ENCODE measurements at places on chromosomes 5 and 9.

- no peak for DNase-seq
Measured at GRCh38 chr9:108445431-108446071, 410.2 kb downstream of the ACTL7B start.

GRCh38 chr5:131286400-131286715, 22.5 kb downstream of the CDC42SE2 start:
- no peak for DNase-seq

- peak; percentile 12 for DNase-seq
Measured at GRCh38 chr5:45038366-45038987, 229.7 kb downstream of the MRPS30 start.

- peak; percentile 77 for DNase-seq
Measured at GRCh38 chr5:138639326-138639725, 64.1 kb upstream of the HSPA9 start.

- DNase-seq = no peak
Measured at GRCh38 chr5:160929360-160929759, 77.3 kb upstream of the ATP10B start.

- DNase-seq = no peak
Measured at GRCh38 chr5:62371409-62371808, 32.3 kb downstream of the DIMT1 start.

GRCh38 chr9:14373336-14373666, 59.4 kb upstream of the NFIB start:
- no peak for DNase-seq

GRCh38 chr5:54969856-54970828, 15.3 kb downstream of the ESM1 start:
- no peak for DNase-seq

- no peak for DNase-seq
Measured at GRCh38 chr5:154421868-154422267, 23.9 kb upstream of the SAP30L start.

DNA sequence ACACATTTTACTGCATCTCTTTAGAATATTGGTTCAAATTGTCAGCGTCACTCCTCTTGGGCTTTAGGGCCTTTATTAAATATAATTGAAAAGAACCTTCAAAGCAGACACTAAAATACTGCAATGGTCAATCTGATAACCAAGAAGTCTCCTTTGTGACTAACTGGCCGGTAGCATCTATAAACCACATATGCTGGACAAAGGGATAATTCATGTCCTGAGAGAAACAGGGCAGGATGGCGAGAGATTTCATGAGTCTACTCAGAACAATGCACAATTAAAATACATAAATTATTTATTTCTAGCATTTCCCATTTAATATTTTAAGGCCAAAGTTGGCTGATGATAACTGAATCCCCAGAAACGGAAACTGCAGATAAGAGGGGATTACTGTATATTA, 1083.4 kb upstream of the CDH18 start:
- DNase-seq = no peak

DNA sequence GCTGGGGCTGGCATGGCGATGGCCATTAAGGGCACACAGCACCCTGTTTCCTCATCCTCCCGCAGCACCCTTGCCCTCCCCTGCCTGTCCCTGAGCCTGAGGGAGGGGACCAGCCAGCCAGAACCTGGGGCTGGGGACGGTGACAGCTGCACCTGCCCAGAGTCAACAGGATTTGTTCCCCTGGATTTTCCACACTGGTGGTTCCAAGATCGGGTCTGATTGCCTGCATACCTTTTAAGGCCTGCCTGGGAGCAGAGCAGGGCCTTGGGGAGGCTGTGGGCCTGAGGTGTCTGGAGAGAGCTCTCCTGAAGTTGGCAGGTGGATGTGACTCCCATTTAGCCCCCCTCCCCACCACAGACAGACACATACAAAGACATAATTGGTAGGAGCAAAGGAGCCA, 61.0 kb upstream of the C5orf58 start:
- DNase-seq = no peak

- no peak for DNase-seq
Measured at GRCh38 chr5:37825334-37825915, 14.4 kb downstream of the GDNF start.

DNA sequence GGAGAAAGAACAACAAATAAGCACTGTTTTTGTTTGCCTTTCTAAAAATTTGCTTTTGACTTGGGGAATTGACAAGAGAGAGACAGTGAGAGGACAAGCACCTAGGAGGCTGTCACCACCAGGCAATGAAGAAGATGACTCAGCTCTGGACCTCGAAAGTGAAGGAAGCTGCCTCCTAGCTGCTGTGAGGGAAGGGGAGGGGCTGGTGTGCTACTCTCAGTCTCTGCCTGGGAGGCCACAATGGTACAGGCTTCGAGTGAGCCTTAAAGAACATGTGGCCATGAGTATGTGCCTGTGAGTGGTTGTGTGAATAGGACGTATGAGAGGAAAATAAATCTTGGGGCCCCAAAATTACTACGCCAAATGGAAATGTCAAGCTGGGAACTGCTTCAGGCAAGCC, 7.1 kb upstream of the PLK2 start:
- no peak for DNase-seq

GRCh38 chr9:130934702-130935647, 4.1 kb downstream of the FIBCD1 start:
- DNase-seq = no peak

DNA sequence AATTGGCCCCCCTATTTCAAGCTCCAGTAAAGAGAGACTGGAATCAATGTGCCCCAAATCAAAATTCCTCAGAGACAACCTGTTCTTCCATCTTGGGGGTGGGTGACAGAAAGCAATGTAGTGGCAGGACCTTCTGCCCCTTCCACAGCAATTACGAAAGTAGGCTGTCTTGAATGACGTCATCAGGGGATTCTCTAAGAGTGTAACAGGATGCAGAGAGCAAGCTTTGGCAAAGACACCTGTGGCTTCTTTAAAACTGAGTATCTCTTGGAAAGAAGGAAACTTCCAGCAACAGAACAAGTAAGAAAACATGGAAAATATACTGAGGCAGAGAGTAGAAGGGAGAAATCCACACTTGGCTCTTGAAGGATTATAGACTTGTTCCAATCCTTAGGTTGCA, 247.6 kb upstream of the PDE4D start:
- no peak for DNase-seq

GRCh38 chr5:63959177-63959982, 2.9 kb downstream of the HTR1A start:
- no peak for DNase-seq

GRCh38 chr9:92740446-92740961, 24.1 kb downstream of the BICD2 start:
- no peak for DNase-seq

- no peak for DNase-seq
Measured at GRCh38 chr5:116736671-116737070, 162.0 kb upstream of the SEMA6A start.

GRCh38 chr9:98117984-98118639, 910 bp downstream of the TRIM14 start:
- DNase-seq = no peak

DNA sequence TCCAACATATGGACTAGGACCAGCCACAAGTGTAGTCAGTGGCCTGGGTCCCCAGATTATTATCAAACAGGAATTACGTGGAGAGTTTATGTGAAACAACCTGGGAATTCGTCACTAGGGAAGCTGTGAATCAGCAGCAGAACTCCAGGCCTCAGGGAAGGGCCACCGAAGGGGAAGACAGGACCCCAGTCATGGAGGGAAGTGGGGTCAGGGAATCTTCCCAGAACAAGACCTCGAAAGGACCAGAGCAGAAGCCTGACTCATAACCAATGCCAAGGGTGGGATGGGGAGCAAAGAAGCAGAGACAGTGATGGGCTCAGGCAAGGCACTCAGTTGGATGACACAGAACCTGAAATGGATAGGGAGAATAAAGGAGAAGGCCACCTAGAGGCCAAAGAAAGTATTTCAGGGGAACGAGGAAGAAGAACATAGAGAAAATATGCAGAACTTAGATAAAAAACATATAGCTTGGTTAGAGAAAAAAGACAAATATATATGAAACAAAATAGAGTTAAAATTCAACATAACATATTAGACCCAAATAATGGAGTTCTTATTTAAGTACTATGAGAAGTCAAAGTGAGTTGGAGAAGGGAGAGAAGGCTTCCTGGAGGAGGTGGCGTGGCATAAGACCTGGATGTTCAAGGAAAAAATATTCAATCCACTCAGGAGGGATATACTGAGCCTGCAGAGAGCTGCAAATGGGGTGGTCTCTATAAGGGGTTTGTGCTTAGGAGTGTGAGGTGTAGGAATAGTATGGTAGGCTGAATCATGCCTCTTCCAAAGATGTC, 66.7 kb upstream of the CAST start:
- no peak for DNase-seq

DNA sequence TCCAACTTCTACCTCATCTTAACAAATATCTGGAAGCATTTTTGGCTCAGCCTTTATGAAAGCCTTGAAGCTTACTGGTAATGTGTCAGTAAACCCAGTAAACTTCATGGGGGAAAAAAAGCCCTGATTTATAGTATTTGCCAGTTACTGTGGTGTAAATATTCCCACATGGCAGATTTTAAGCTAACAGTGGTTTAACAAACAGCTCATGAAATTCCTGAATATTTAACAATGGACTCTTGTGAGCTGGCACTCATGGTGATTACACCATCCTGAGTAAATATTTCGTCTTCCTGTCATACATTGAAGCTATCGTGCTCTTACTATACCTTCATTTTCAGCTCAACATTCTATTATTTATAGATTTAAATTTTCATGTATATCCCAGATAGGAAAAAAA, 57.0 kb upstream of the ACOT12 start:
- DNase-seq = no peak

DNA sequence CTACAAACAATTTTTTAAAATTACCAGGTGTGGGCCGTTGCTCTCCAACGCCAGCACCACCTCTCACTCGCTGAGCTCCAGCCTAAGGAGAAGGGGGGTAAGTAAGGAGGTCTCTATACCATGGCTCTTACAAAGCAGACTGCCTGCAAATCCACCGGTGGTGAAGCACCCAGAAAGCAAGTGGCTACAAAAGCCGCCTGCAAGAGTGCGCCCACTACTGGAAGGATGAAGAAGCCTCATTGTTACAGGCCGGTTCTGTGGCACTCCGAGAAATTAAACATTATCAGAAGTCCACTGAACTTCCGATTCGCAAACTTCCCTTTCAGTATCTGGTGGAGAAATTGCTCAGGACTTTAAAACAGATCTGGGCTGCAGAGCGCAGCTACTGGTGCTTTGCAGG, 46.0 kb downstream of the CDO1 start:
- no peak for DNase-seq

- DNase-seq = no peak
Measured at GRCh38 chr9:113177251-113177650, 26.4 kb downstream of the SLC31A2 start.

GRCh38 chr5:146027751-146028150, 77.6 kb downstream of the PLAC8L1 start:
- no peak for DNase-seq

DNA sequence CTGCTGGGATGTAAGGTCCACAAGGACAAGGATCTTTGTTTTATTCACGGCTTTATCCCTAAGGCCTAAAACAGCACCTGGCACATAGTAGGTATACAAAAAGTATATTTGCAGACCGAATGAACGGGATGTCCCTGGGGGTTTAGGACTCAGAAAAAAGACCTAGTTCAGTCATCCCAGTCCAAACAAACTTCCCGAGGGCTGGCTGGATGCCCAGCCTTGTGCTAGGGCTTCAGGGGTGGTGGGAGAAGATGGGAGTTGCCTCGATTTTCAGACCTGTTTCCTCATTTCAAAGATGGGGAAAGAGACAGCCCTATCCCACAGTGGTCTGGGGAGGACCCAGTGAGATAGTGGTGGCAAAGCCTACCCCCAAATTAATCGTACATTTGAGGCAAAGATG, 3.0 kb upstream of the PROB1 start:
- no peak for DNase-seq

DNA sequence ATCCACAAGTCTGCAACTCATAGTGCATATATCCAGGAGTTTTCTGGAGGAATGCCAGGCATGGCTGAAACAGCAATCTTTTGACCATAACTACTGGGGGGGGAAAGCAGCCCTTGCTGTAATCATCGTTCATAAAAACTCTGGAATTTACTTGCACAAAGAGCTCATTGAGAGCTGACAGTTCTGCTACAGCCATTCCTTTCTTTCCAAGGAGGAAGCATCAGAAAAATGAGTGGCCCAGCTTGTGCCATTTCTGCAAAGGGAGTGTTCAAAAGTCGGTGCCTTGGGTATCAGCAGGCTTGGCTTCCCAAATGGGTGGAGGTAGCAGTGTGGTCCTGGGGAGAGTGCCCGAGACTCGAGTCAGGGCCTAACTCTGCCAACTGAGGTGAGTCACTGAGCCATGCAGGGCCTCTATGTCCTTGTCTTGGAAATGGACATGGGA, 101.5 kb downstream of the GCNT1 start:
- no peak for DNase-seq

DNA sequence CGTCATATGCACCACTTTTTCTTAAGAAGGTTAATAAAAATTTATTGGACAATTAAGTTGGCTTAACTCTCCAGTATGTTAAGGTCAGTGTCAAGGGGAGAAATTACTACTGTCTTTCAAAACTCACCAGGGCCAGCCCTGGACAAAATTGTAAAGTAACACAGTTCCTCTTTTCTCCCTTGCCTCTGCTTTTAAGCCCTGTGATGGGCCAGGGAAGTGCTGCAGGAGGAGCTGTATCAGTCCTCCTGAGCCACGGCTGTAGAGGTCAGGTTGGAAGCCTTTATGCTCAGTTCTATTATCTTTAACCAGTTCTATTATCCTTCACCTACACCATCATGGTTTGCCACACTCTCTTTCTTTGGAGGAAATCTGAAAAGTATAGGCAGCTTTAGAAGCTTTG, 11.5 kb upstream of the PPP2R2B start:
- DNase-seq = no peak

GRCh38 chr5:137344723-137345322, 154.3 kb downstream of the SPOCK1 start:
- no peak for DNase-seq

GRCh38 chr5:97192580-97193354, 9.7 kb upstream of the RIOK2 start:
- no peak for DNase-seq

GRCh38 chr9:20714442-20715415, 30.7 kb downstream of the FOCAD start:
- no peak for DNase-seq

DNA sequence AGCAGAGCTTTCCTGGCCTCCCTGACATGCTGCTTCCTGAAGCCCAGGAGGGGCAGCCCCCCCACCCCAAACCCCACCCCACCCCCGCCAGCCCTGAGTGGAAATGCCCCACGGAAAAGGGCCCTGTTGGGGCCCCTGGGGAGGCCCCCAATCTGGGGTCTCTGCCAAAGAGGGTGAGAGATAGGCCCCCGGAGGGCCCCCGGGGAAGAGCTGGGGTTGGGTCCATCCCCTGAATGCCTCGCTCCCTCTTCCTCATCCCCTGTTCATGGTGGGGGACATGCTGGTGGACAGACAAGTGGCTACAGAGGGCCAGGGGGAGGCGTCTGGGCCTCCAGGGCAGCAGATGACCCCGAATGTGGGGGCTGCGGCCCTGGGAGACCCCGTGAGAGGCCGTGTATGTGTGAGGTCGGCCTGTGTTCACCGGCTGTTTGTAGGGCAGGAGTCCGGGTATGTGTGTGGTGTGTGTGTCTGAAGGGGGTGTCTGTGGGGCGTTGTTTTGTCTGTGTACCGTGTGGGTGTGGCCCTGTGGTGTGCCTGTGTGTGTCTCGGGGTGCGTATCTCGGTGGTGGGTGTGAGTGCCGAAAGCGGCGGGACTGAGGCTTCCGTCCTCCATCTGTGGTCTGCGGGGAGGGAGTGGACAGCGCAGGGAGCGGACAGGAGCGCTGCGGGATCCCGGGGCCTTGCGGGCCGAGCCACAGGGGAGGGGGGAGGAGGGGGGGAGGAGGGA, 11.3 kb downstream of the C9orf50 start:
- DNase-seq = no peak

- DNase-seq = no peak
Measured at GRCh38 chr9:113477058-113477457, 13.5 kb downstream of the RGS3 start.

GRCh38 chr9:127698985-127699670, 7.7 kb upstream of the CFAP157 start:
- peak; percentile 97 for DNase-seq

Measured in cerebellar nuclear complex (tissue), 1 donor.